Stimulated activated CD4-positive, alpha-beta T cell treated with anti-CD3 and anti-CD28 coated beads, Interleukin-15, amount 100 ng/mL, for 1 hour (primary cell): ENCODE measurements at places on chromosomes 12 and 14.
A peak's percentile ranks its signal among the peaks of the same experiment; 100 is the strongest.

DNA sequence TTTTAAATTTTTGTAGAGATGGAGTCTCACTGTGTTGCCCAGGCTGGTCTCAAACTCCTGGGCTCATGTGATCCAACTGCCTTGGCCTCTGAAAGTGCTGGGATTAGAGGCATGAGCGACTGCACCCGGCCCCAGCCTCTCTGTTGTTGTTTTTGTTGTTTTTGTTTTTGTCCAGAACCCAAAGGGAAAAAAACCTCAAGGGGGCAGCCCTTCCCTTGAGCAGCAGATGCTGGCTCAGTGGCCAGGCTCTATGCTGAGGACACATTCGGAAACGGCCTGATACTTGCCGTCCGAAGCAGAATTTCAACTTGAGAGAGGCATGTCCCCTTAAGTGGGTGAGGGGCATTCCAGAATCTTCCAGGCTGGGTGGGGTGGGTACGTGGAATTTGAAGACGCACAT is 6.7 kb downstream of the MVK start:
- DNase-seq: no peak

- no peak for DNase-seq
Observed at GRCh38 chr12:103518899-103519298, 23.1 kb upstream of the C12orf42 start.

DNA sequence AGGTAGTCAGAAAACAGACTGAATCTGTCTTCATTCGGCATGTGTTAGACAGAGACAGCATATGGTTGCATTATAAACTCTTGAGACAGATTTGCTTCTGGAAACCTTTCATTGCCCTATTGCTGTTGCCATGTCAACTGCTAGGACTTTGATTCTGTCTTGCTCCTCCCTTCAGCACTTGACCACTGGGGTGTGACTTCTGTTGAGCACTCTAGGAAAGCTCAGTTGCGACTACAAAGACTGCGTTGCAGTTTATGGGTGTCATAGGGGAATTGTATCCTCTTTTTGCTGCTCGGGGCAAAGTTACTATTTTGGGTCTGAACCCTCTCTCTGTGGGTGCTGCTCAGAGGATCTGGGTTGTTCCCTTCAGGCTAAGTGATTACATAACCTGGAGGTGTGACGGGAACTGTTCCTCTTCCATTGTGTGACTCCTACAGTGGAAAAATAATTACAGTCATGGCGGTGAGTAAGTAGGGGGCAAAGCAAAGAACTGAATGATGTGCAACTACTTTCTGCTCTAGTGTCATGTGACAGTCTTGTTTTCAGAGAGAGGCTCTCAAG is 44.3 kb upstream of the TRIM9 start:
- no peak for DNase-seq

- no peak for DNase-seq
Observed at GRCh38 chr12:67911275-67911600, 78.0 kb upstream of the IFNG-AS1 start.

DNA sequence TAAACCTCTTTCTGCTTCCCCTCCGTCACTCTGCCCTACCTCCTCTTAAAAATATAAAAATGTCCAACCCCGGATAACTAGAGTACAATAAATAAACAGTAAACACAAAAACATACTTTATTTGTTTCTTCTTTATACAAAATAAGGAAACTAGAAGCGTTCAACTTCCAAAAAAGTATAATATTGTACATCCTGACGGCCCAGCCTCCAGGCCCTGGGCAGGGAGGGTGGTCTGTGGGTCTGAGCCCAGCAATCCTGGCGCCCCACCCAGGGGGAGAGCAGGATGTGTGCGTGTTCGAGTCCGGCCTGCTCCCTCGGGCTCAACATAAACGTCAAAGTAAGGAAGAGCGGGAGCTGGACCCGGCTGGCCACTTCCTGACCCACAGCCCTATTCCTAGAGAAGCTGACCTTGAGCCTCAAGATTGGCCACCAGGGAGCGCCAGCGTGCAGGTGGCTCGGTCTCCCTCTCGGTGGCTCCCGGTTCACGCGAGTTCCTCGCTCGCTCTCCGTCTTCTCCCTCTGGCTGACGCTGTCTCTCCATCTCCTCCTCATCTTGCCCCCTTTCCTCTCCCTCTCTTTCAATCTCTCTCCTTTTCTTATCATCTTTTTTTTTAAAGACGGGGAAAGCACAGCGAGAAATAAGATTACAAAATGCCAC is 9.4 kb downstream of the LHX5 start:
- DNase-seq: peak; percentile 18

GRCh38 chr12:20369305-20370013 is 1.1 kb downstream of the PDE3A start:
- no peak for DNase-seq

DNA sequence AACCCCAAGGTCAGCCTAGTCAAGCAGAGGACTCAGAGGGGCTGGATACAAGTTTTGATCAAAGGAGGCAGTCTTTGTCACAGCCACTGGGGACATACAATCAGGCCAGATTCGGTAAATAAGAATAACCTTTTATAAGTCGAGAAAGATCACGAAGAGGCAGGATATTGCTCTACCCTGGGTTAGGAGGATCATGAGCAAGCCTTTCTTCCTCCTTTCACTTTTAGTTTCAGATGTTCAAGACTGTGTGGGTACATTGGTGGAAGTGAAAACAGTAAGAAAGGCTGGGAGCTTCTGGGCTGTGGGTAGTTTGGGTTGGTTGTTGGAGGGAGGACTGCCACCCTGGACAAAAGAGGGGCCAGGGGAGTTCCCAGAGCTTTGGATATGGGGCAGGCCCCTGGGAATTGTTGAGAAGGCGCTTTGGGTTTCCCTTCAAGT is 127.7 kb downstream of the SNAPC1 start:
- peak; percentile 2 for DNase-seq
